Stimulated activated CD8-positive, alpha-beta memory T cell treated with anti-CD3 and anti-CD28 coated beads, Interleukin-4, amount 100 ng/mL, for 1 hour (primary cell): ENCODE measurements at places on chromosomes 6 and 20.

DNA sequence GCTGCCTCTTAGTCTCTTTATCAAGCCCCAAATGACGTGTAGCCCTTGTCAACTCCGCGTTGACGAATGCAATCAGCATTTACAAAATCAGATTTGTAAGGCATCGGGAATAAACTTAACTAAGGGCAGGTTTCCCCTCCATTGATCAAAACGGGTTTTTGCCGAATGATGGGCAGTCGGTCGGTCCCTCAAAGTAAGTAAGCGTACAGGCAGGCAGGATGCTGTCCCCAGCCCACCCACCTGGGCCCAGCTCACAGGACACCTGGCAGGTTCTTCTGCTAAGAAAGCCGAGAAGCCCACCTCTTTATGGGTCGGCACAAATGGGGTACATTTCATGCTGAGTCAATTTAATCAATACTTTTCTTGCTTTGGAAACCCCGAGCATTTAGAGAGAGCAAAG is 22.0 kb upstream of the MAFB start:
- DNase-seq, result no peak

GRCh38 chr6:53048431-53049195 is 16.6 kb upstream of the FBXO9 start:
- no peak for DNase-seq

DNA sequence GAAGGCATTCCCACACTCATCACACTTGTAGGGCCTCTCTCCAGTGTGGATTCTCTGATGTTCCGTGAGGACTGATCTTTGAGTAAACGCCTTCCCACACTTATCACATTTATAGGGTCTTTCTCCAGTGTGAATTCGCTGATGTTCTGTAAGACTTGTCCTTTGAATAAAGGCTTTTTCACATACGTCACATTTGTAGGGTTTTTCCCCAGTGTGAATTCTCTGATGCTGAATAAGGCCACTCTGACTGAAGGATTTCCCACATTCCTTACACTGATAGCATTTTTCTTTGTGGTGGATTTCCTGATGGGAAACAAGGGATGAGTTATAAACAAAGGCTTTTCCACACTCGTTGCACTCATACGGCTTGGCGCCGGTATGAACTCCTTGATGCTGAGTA is 8.9 kb downstream of the ZSCAN12 start:
- no peak for DNase-seq

- DNase-seq, result no peak
These were observed 9.4 kb upstream of the NANP start for GRCh38 chr20:25632940-25633790.

DNA sequence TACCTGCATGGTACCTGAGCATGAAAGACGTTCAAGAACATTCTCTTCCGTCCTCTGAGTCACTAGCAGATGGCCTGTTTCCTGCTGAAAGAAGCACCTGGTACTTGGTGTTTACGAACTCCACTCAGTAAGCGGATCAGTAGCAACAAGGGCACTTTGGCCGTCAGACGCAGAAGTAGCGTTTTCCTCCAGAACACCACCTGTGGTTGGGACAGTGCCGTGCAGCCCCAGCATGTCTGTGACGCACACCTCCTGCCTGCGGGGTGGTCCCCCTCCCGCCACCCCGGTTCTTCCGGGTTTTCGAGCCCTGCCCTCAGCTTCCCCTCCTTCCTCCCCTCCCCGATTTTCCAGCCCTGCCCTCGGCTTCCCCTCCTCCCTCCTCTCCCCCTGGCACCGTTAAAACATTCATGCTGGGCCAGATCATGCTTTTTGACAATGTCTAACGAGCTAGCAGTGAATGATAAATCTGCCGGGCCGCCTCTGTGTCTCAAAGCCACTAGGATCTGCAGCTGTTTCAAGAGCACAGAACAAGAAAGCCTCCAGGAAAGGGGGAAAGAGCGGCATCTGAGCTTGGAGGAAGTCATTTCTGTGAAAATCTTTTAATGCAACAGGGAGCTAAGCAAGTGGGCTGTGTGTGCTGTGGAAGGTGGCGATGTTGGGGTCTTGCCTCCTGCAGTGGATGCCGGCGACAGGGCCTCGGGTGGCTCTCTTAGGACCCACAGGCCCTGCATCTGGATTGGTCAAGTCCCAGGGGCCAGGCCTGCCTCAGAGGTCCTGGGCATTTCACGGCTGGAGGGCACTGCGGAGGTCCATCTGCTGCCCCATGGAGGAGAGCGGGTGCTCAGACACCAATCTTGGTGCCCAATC is 207.9 kb downstream of the ERMARD start:
- DNase-seq, result peak; percentile 33

GRCh38 chr6:169097381-169097959 is 156.2 kb downstream of the THBS2 start:
- DNase-seq, result no peak

DNA sequence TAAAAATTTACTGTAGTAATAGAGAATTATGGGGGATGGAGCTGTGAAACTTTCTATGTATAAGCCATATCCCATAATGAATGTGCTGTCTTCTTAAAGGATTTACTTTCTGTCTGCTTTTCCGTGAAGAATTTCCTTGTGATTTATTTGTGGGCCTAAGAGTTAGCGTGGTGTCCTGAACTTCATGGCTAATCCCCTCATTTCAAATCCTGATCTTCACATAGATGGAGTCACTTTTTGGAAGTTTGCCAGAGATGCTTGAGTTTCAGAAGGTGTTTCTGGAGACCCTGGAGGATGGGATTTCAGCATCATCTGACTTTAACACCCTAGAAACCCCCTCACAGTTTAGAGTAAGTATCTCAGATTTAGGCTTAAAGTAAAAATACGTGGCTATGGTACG is 19.4 kb upstream of the CLDN20 start:
- DNase-seq, result no peak

DNA sequence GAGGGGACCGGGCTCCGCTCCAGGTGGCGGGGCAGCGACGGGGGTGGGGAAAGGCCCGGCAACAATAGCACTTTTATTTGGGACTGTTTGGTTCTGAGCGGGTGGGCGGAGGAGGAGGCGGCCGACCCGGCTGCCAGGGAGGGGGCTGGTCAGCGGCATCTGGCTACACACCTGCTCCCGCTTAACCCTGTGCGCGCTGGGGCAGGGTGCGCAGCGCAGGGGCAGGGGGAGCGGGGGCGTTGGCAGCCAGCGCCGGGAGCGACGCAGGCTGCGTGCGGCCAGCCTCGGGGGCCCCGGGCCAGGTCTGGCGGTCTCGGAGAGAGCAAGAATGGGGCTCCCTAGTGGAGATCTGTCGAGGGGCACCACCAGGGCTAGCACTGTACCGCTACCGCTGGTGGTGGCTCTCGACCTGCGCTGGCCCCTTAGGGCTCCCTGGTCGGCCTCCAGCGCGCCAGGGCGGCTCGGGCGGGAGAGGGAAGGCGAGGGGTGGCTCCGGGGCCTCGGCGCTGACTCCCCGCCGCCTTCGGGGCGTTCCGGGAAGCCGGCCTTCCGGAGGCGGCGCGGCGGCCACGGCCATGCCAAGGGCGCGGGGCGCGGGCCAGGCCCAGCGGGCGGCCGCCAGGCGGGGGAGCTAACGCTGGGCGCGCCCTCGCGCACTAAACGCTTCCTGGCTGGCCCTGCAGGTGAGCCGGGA is 92.4 kb downstream of the NCR2 start:
- DNase-seq, result no peak

DNA sequence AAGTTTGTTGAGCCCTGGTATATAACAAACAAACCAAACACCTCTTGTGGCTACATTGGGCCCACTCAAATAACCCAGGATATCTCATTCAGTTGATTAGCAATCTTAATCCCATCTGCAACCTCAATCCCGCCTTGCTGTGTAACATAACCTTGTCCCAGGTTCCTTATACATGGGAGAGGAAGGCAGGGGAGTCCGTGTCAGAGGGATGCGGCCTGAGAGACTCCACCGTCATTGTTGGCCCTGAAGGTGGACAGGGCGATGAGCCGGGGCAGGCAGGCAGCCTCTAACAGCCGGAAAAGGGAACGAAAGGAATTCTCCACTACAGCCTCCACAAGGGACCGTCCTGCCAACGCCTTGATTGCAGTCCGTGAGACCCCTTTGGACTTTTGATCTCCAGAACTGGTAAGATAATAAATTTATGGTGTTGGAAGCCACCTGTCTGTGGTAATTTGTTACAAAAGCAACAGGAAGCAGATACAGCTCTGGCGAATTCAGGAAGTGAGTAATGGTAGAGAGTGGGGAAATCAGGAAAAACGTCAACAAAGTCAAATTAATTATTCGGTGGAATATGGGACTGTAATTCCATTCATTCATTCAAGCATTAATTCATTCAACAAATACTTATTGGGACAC is 124.5 kb upstream of the SALL4 start:
- no peak for DNase-seq

DNA sequence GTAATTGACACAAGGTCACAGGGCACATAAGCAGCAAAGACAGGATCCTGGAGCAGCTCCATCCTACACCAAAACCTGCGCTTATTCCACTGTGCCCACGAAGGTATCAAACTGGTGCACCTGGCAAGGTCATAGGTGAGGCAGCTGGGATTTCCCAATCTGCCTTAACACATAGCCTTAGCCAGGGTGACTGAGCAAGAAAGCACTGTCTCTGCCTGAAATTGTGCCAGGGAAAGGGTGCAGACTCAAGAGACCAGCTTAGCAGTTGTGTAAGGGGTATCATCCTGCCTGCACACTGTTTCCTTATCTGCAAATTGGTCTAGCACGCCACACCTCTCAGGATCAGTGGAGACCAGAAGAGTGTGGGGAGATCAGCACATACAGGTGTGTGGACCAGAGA is 82.8 kb downstream of the MAFB start:
- no peak for DNase-seq

DNA sequence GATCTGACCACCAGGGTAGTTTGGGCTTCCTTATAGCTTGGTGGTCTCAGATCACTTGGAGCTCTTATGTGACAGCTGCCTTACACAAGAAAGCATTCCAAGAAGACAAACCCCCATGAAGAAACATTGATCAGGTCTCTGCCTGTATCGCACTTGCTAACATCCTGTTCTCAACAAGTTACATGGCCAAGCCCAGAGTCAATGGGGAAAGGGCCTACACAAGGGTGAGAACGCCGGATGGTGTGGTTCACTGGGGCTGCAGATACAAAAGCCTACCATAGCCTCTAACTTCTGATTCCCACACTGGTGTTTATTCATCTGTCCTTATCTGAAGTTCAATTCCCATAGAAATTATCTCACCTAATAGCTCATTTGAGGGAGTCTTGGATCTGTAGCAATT is 235.5 kb downstream of the SYNDIG1 start:
- no peak for DNase-seq

DNA sequence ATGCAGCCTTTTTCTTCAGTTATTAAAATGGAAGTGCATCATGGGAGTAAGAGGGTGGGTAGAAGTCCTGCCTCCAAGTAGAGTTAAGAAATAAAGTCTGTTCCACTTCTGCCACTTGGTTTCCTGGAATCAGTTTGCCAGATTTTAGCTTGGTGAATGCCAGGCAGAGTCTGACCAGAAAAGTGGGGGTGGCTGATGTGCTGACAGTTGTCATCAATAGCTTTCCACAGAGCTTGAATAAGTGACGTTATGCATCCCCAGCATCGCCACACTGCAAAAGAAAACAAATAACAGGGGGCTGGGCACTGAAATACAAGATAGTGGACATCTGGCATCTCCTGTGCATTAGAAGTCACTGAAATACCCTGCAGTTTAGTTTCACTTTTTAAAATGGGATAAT is 30.8 kb upstream of the CEP162 start:
- DNase-seq, result no peak

GRCh38 chr6:43468748-43469681 is 8.4 kb upstream of the TJAP1 start:
- DNase-seq, result no peak

DNA sequence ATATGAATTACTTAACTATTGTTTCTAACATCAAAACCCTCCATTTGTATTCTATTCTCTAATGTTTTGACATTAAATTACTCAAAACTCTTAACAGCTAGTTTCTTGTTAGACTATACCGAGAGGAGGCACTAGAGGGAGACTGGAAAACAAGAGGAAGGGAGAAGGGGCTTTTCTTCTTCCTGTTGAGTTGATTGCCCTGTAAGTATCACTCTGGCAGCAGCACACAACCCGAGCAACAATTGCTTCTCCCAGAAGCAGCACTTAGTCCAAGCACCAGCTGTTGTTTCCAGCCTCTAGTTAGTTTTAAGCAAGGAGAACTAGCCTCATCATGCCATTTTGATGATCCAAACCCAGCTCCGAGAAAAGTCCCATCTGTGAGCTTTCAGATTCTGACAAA is 603.8 kb downstream of the PRKN start:
- no peak for DNase-seq

- DNase-seq, result no peak
These were observed 528.6 kb downstream of the PRKN start for GRCh38 chr6:162198925-162199324.

GRCh38 chr6:18436341-18436740 is 49.2 kb downstream of the RNF144B start:
- DNase-seq, result no peak

- DNase-seq, result no peak
These were observed 50.4 kb upstream of the TMEM181 start for GRCh38 chr6:158509465-158509864.

DNA sequence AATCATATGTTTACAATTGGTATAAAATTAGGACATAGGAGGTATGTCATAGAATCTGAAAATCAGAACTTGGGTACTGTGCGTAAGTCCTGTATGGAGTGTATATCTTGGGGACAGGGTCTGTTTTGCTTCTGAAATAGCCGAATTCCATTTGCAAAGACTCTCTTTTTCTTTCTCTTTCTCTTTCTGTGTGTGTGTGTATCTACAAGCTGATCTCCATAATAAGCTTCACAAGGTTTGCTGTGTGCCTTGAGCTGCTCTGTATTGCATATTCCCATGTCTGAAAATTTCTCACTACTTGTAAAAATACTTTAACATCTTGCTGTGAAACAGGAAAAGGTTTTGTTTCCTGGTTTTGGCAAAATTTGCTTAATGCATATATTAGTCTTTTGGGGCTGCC is 29.5 kb downstream of the STX11 start:
- DNase-seq, result no peak

DNA sequence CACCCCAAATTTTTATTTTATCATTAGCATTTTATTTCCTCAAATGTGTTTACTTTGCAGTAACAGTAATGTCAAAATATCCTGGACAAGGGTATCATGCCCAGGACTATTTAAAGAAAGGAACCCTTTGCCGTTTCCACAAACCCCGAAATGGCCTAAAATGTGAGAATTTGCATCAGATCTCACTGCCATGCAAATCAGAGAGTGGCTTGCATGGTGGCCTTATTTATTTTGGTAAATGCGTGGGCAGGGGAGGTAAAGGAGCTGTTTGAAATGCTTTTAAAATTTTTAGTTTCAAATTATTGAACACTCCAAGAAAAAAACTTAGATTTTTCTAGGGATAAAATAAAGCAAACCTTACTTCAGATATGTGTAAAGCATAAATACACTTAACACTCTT is 43.8 kb downstream of the ADAT2 start:
- no peak for DNase-seq

GRCh38 chr20:59232618-59233017 is 67.8 kb upstream of the EDN3 start:
- DNase-seq, result no peak
